ENCODE measurements at places on chromosomes 1 and 21. TPM values are rescaled to one million over a fixed set of nuclear protein-coding genes. Genes with fewer than 3 reads are reported as not detected.

- no peaks in the 10 kb centered on the region for H3K4me1 ChIP-seq
- H3K27me3 ChIP-seq: peaks cover 2% of the 10 kb centered on the region
- DNase-seq: peak; percentile 69
- no peak overlapping the region for H3K4me3 ChIP-seq
Measured at GRCh38 chr1:204623365-204623893, 62.1 kb downstream of the LRRN2 start.

NPR1 gene
- 4.7 TPM for total RNA-seq

DNA sequence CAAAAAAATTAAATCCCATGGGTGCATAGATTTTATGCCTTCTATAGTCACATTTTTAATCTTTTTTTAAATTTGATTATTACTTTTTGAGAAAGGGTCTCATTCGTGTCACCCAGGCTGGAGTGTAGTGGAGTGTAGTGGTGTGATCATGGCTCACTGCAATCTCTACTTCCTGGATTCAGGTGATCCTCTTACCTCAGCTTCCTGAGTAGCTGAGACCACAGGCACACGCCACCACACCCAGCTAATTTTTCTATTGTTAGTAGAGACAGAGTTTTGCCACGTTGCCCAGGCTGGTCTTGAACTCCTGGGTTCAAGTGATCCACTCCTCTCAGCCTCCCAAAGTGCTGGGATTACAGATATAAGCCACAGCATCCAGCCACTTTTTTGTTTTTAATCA, 10.4 kb downstream of the CBR3 start:
- H3K27ac ChIP-seq: no peak overlapping the region
- no peak for DNase-seq
- no peaks in the 10 kb centered on the region for H3K36me3 ChIP-seq
- no peak overlapping the region for H3K4me3 ChIP-seq
- no peaks in the 10 kb centered on the region for H3K4me1 ChIP-seq
- no peaks in the 10 kb centered on the region for H3K27me3 ChIP-seq

DNA sequence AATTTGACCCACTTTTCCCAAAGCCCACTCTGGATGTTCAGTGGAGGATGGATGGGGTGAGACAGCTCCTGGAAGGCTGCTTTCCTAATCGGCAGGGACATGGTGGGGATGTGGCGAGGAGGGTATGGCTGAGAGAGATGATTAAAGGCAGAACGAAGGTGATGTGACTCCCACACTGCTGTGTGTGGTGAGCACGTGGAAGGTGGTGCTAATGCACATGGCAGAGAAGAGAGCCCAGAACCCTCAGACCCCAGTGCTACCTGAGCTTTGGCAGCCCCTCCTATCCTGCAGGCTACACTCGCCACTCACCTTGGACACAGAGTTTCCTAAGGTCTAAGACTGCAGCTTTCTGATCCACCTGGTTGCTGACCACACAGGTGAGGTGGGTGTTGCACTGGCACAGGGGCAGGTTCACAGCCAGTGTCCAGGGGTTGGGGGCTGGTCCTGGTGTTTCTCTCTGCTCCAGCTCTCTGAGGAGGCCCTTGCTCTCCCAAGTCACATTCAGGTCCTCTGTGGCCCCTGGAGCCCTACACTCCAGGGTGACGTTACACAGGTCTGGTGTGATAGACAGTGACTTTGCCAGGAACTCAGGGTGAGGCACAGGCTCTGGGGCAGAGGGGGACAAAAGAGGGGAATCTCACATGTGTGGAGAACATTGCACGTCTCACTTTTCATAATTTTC, 151.4 kb upstream of the ETV3 start:
- H3K27ac ChIP-seq: no peak overlapping the region
- H3K4me3 ChIP-seq: no peak overlapping the region
- H3K36me3 ChIP-seq: no peaks in the 10 kb centered on the region
- H3K27me3 ChIP-seq: no peaks in the 10 kb centered on the region

DNA sequence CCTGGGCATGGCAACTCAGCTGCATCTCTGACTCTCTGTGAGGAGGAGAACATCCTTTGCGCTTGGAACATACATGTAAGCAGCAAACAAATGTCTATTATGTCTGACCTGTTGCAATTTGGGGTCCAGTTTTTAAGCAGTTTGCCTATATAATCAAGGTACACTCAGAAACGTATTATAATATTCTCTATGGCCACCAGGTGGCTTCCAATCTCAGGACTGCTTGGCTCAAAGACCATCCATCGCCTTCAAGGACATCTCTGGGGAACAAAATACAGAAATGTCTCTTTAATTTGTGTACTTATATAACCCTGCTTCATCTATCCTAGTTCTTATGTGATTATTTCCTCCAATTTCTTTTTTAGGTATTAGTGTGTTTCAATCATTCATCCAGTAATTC, 227.2 kb downstream of the OLFM3 start:
- H3K4me3 ChIP-seq: no peak overlapping the region
- H3K36me3 ChIP-seq: no peaks in the 10 kb centered on the region
- no peak for DNase-seq
- H3K4me1 ChIP-seq: no peaks in the 10 kb centered on the region
- no peaks in the 10 kb centered on the region for H3K27me3 ChIP-seq
- no peak overlapping the region for H3K27ac ChIP-seq

FCRL1 gene
- total RNA-seq: 0.84 TPM

GRCh38 chr1:159915571-159916241, 9.6 kb downstream of the TAGLN2 start:
- H3K4me1 ChIP-seq: peaks cover 3% of the 10 kb centered on the region
- DNase-seq: no peak
- no peak overlapping the region for H3K27ac ChIP-seq
- H3K27me3 ChIP-seq: no peaks in the 10 kb centered on the region
- H3K36me3 ChIP-seq: peaks cover 16% of the 10 kb centered on the region

GRCh38 chr1:213604477-213604876, 383.3 kb upstream of the PROX1 start:
- no peaks in the 10 kb centered on the region for H3K36me3 ChIP-seq
- no peak overlapping the region for H3K4me3 ChIP-seq
- no peaks in the 10 kb centered on the region for H3K4me1 ChIP-seq
- no peak for DNase-seq

- no peak for DNase-seq
- no peak overlapping the region for H3K27ac ChIP-seq
- H3K27me3 ChIP-seq: no peaks in the 10 kb centered on the region
- no peak overlapping the region for H3K4me3 ChIP-seq
- H3K4me1 ChIP-seq: no peaks in the 10 kb centered on the region
- no peaks in the 10 kb centered on the region for H3K36me3 ChIP-seq
Measured at GRCh38 chr1:225250432-225250831, 177.4 kb downstream of the LBR start.
